Spleen (tissue), 13 donors: ENCODE measurements at places on chromosomes 2 and 18. TPM values are rescaled to one million over a fixed set of nuclear protein-coding genes. Genes with fewer than 3 reads are reported as not detected.

TANC1 gene
- total RNA-seq = 25.7 TPM

VIL1 gene
- not detected for total RNA-seq

GRCh38 chr2:178829299-178829960 is 22.2 kb upstream of the TTN start:
- H3K27me3 ChIP-seq = no peaks in the 10 kb centered on the region
- no peak overlapping the region for H3K4me3 ChIP-seq
- H3K4me1 ChIP-seq = no peaks in the 10 kb centered on the region
- no peaks in the 10 kb centered on the region for H3K36me3 ChIP-seq

- no peaks in the 10 kb centered on the region for H3K27me3 ChIP-seq
- H3K36me3 ChIP-seq = no peaks in the 10 kb centered on the region
- H3K4me3 ChIP-seq = no peak overlapping the region
- peak; percentile 59 for DNase-seq
- H3K4me1 ChIP-seq = no peaks in the 10 kb centered on the region
These were observed 208.9 kb downstream of the KLHL29 start for GRCh38 chr2:23593752-23594459.

DNA sequence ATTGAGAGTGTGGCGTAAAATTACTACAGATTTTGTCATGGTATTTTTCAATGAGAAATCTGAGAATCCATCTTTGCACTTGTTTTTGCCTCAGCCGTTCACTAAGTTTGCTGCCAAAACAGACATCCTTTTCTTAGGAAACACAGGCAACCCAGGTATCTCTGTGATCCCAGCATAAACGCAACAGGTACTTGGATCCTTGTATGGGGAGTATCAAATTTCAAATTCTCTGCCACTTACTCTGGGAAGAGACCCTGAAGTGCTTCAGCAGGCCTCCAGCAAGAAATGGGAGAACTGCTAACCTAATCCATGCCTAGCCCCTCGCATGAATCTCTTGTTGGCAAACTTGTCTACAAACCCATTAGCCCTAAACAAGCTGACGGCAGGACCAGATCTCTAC is 83.1 kb downstream of the BCL11A start:
- H3K4me3 ChIP-seq = no peak overlapping the region
- no peak for DNase-seq
- no peaks in the 10 kb centered on the region for H3K27me3 ChIP-seq

GRCh38 chr2:180006781-180007579 is at the start of gene CWC22:
CWC22 (minus strand) TSS chr2:180007297; CDS start chr2:179993341, 13,956 bp downstream.
- peaks cover 53% of the 10 kb centered on the region for H3K4me1 ChIP-seq
- peak within 1 kb of the TSS; percentile 91 for H3K27ac ChIP-seq
- H3K36me3 ChIP-seq = peaks cover 8% of the 10 kb centered on the region
- H3K27me3 ChIP-seq = no peaks in the 10 kb centered on the region
- DNase-seq = peak; percentile 96

DNA sequence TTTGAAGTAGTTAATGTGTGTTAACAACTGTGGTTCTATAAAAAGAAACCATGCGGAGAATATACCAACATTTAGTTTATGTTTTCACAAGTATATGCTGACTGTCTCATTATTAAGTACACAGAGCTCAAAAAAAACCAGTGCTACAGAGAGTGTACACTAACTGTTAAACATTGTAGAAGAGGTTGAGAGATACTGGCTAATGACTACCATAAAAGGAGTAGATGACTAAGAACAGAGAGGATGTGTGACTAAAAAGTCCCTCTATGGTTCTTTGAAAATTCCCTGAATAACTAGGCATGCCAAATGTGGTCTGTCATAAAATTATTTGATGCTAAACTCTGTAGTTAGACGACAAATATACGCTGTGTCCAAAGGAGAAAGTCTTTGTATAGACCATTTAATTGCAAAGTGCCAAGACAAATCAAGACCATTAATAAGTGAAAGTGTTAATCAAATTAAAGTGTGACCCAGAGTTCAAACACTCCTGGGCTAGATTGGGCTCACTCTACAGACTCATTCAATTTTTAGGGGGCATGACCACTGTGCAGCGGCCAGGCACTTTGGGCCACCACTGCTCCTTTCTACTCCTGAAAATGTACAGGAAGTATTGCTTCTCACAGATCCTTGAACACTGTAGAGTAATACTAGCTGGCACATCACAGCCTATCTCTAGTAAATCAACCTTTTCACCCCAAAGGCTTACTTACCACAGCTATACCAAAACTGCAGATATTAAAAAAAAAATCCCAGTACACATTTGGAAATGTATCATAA is 45.1 kb upstream of the SERTAD2 start:
- H3K27ac ChIP-seq = peak overlapping the region; percentile 31
- no peaks in the 10 kb centered on the region for H3K36me3 ChIP-seq
- no peaks in the 10 kb centered on the region for H3K27me3 ChIP-seq
- H3K4me1 ChIP-seq = no peaks in the 10 kb centered on the region
- H3K4me3 ChIP-seq = no peak overlapping the region

KIAA2012 gene
- not detected for total RNA-seq

LBX2 gene
- total RNA-seq = 1.9 TPM

DNA sequence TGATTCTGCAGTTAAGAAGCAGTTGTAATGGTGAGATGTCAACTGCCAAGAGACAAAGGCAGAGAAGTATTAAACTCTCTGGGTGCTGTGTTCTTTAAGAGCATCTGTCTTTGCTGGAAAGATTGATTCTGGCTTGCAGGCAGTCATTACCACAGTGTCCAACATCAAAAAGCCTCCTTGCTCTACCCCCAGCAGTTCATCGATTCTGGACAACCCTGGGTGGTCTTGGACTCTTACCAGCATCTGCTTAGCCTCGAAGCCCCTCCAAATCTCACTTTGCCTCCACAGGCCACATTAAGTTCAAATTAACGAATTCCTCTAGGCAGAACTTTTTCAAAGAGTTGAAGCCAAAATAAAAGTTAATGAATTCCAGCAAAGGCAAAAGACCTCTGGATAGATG is 1061.4 kb downstream of the TSN start:
- H3K4me3 ChIP-seq = no peak overlapping the region
- H3K36me3 ChIP-seq = no peaks in the 10 kb centered on the region
- H3K27me3 ChIP-seq = no peaks in the 10 kb centered on the region
- H3K4me1 ChIP-seq = no peaks in the 10 kb centered on the region
- no peak for DNase-seq

- no peak overlapping the region for H3K4me3 ChIP-seq
- H3K27me3 ChIP-seq = peaks cover 7% of the 10 kb centered on the region
- H3K4me1 ChIP-seq = peaks cover 17% of the 10 kb centered on the region
- H3K27ac ChIP-seq = no peak overlapping the region
- H3K36me3 ChIP-seq = no peaks in the 10 kb centered on the region
These were observed 36.1 kb downstream of the INSIG2 start for GRCh38 chr2:118124288-118124891.

GRCh38 chr2:73852020-73852419 is 23.3 kb downstream of the STAMBP start:
- H3K36me3 ChIP-seq = peaks cover 100% of the 10 kb centered on the region
- no peak overlapping the region for H3K27ac ChIP-seq
- no peak for DNase-seq
- H3K27me3 ChIP-seq = no peaks in the 10 kb centered on the region

MYO5B gene
- 3.2 TPM for total RNA-seq
